ENCODE measurements at places on chromosomes 16 and 17. TPM values are rescaled to one million over a fixed set of nuclear protein-coding genes. Genes with fewer than 3 reads are reported as not detected.

CMTM3 gene
- total RNA-seq, result 25.4 TPM

DNA sequence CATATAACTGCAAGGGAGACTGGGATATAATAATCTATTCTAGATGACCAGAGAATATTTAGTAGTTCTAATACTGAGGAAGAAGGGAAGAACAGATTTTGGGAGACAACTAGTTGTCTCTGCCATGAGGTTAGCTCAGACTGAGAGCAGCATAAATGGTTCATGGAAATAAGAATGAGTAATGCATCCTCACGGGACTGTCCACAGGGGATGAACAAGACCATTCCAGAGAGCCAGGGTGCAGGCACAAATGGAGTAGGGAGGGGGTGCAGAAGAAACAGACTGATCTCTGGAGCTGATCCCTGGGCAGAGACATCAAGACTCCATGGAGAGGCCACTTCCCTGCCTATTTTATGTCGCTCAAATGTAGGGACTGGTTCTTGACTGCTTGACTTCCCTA, 30.4 kb downstream of the NLRC5 start:
- DNase-seq, result no peak

OVCA2 gene
- 39.5 TPM for total RNA-seq

PDILT gene
- not detected for total RNA-seq

ASIC2 gene
- not detected for total RNA-seq

GRCh38 chr17:75406222-75406615, 741 bp upstream of the GRB2 start:
- no peak for DNase-seq

EFCAB13 gene
- 15.4 TPM for total RNA-seq

DNA sequence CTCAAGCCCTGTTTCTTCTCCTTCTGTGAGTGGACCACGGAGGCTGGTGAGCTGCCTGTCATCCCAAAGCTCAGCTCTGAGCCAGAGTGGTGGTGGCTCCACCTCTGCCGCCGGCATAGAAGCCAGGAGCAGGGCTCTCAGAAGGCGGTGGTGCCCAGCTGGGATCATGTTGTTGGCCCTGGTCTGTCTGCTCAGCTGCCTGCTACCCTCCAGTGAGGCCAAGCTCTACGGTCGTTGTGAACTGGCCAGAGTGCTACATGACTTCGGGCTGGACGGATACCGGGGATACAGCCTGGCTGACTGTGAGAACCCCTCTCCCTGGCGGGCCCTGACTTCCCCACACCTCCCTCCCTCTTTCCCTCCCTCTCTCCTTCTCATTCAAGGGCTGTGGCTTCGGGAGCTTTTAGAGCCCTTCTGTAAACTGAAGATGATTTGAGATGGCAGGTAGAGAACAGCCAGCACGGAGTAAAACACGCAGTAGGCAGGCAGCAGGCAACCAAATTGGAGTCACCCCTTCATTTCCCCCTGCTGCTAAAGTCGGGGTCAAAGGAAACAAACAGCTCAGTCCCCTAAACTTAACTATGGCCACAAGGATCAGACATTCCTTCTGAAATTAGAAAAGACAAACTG, 3.9 kb downstream of the SPACA3 start:
- no peak for DNase-seq

Measured in ureter (tissue), 1 donor.